ENCODE measurements at places on chromosomes 12 and 14.

DNA sequence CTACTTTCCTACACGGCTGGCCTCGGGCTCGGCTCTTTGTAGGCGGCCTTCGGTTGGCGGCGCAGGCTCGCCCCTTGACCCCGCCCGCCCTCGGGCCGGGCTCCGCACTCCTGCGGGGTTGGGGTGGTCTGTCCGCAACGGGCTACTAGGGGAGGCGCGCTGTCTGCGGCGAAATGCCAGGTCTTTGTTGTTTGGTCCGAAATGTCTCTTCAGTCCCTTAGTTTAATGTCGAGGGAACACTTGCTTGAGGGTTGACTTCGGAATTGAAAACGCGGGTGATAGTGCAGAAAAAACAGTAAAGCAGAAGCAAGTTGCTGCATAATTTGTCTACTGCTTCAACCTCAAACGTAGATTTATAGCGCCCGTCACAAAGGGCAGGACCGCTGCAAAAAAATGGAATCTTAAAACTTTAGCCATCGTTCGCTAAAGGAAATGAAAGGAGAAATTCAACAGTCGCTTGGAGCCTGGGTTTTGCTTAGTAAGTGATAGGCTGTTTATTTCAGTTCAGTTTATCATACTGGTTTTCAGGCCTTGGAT lies 390 bp downstream of the JKAMP start:
- DNase-seq, result no peak

DNA sequence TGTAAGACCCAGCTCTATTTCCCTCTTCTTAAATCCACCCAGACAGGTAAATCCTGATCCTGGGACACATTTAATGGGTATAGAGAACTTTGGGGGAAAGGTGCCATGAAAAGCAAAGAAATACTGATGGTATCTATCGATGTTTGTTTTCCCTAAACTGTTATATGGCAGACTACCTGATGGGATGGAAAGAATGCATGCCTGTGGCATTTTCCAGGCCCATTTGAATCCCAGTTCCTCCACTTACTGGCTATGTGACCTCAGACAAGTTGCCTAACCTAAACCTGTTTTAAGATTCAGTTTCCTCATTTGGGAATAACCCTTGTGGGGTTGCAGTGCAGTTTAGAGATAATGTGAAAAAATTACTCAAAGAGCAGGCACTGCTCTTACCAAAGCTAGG lies 404.5 kb downstream of the FUT8 start:
- no peak for DNase-seq

- no peak for DNase-seq
Observed at GRCh38 chr14:85687456-85687855, 157.5 kb downstream of the FLRT2 start.

- DNase-seq, result no peak
Observed at GRCh38 chr12:104312654-104313053, 9.1 kb downstream of the EID3 start.

DNA sequence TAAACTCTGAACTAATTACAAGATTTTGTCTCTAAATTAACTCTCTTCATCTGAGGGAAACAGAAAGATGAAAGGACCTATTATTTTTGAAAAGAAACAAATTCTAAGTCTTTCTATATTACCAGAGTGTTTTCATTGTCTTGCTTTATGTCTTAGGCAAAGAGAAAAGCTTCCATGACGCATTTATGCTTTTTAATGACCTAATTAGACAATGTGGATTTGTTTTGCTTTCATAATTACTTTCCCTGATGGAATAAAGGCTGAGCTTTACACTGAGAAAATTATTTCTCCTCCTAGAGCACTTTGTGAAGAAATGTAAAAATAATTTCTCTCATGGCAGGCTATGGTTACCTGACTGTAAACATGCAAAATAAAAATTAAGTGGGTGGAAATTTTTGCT lies 138.0 kb upstream of the SLCO1C1 start:
- DNase-seq, result no peak

- no peak for DNase-seq
Observed at GRCh38 chr12:118649765-118650585, 273.6 kb downstream of the SUDS3 start.

DNA sequence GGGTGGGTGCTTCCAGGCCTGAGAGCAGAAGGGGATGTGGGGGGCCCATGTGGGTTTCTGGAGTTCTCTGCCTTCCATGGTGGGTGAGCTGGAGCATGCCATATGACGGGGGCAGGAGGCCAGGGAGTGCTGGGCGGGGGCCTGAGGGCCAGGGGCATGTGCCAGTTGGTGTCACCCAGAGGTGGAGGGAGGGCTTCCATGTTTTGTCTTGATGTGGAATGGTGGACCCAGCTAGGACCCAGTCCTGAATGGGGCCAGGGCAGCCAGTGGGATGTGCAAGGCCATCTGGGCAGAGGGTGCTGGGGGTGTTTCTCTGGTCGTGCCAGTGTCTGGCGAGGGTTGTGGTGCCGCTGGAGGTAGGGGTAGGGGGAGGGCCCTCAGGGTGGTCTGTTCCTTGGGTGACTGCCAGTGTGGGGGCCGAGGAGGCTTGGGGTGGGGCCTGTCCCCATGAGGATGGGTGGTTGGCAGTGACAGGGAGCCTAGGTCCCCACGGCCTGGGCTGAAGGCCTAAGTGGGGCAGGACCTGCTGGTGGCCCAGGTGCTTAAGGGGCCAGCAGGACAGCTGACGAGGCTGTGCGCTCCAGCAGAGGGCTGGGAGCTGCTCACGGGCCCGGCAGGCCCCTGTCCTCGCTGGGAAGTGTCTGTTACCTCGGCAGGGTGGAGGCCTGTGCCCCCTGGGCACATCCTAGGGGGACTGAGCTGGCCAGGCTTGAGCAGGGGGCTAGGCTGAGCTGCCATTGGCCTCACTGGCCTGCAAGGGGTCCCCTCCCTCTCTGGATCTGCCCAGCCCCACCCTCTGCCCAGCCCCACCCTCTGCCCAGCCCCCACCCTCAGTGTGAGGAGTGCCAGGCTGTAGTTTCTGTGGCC lies 26.8 kb downstream of the CEP170B start:
- no peak for DNase-seq
